Activated CD4-positive, alpha-beta T cell treated with anti-CD3 and anti-CD28 coated beads, Interleukin-2, amount 10 ng/mL, durations not matched to agents 7 days and 5 days (primary cell): ENCODE measurements at places on chromosomes 13 and 19.

GRCh38 chr13:99299256-99299919, 7.8 kb downstream of the GPR183 start:
- DNase-seq: no peak

GRCh38 chr13:110400786-110401533, 93.9 kb downstream of the COL4A2 start:
- DNase-seq: no peak

DNA sequence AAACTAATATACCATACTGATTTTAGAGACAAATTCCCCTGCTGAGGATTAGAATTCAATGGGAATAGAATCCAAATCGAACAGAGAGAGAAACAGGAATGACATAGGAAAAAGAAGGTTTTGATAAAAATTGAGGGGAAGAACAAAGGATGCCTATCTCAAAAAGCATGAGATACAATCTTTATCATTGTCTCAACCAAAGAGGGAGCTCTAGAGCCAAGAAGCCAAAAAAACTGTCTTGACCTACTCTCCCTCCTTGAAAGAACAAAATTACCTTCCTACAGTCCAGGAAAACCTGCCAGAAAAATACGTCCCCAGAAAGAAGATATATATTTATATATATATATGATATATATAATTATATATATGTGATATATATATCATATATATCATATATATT, 39.2 kb upstream of the MIR17HG start:
- DNase-seq: no peak

DNA sequence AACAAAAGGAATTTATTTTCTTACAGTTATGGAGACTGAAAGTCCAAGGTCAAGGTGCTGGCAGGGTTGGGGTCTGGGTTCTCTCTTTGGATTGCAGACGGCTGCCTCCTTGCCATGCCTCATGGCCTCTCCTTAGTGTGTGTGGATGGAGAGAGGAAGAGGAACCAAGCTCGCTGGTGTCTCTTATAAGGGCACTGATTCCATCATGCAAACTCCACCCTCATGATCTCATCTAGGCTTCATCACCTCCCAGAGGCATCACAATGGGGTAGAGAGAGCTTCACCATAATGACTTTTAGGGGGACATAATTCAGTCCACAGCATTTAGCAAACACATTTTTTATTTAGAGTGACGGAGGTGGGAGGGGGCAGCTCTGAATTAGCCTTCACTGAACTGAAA, 104.9 kb upstream of the ABCC4 start:
- DNase-seq: no peak

DNA sequence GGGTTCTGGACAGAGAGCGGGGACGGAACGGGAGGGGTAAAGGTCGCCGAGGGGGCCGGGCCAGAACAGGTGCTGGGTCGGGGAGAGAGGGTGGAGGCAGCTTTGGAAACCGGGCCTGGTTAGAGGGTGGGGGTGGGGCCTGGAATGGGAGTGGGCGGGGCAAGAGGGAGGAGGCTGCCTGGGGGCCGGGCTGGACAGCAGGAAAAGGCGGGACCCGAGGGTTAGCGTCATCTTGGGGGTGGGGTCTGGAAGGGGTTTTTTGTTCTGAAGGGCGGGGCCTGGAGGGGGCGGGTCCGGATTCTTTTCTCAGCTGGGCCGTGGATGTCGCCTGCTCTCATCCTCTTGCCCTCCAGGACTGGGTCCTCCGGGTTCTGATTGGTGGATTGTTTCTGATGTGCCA, 4.3 kb upstream of the ZNF813 start:
- peak; percentile 7 for DNase-seq

- no peak for DNase-seq
Observed at GRCh38 chr19:8041531-8041931, 11.0 kb upstream of the CCL25 start.

DNA sequence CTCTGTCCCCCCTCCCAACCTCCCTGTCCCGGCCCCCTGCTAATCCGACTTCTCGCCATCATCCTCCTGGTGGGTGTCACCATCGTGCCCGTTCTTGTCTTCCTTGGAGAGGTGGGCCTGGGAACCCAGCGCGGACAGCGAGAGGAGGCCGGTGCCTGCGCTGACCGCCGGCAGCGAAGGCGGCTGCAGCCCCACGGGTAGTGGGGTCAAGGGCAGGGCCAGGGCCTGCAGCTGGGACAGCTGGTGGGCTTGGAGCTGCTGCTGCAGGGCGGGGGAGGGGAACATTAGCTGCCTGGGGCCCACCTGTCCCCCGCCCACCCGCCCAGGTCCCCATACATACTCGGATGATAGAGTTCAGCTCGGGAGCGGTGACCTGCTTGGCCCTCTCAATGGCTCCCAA, 8.5 kb downstream of the TLE5 start:
- DNase-seq: no peak

DNA sequence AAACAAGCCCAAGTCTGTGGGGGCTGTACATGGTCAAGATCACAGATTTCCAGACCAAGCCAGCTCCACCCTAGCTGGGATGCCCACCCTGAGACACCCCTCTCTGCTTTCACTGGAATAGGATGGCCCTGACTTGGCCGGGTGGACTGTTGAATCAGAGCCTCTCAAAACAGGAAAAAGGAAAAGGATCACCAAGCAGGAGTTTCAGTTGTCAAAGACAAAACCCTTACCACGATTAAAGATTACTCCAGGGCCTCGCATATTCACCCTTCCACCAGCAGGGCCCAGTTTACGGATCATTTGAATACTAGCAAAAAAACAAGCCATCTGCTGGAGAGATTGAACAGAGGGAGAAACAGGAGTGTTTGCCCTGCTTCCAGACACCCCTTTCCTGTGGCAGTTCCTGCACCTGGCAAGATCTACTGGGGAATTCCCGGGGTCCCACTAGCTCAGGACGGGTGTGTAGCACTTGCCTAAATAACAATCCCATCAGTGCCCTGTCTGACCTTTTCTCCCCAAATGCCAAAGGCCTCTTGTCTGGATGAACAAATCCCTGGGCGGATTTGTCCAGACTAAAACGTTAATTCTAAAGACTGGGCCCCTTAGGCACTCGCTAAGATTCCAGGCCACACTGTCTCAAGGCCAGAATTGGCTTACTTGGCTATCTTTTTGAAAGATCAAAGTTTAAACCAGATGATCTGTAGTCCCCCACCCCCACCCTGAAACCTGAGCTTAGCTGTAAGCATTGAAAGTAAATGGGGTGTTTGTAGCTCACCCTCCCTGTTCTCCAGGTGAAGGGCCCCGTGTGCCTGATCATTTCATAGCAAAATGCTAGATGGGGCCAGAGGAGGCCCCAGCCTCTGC, 38.4 kb downstream of the ACTN4 start:
- peak; percentile 27 for DNase-seq

- DNase-seq: no peak
Observed at GRCh38 chr13:60347174-60347573, 49.8 kb upstream of the TDRD3 start.

DNA sequence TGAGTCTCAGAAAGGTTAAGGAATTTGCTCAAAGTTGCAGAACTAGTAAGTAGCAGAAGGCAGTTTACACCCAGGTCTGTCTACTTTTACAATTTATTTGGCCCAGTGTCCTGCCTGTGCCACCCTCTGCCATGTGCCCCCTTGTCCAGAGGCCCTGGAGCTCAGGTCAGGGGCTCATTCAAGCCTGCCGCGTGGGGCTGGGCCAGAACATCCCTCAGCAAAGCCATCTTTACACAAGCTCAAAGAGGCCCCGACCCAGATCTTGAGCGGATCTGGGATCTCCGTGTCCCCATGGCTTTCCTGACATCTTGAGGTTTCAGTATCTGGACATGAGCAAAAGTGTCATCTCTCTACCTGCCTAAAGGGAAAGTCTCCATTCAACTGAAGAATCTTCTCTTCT, 76.4 kb upstream of the VSTM2B start:
- DNase-seq: no peak

DNA sequence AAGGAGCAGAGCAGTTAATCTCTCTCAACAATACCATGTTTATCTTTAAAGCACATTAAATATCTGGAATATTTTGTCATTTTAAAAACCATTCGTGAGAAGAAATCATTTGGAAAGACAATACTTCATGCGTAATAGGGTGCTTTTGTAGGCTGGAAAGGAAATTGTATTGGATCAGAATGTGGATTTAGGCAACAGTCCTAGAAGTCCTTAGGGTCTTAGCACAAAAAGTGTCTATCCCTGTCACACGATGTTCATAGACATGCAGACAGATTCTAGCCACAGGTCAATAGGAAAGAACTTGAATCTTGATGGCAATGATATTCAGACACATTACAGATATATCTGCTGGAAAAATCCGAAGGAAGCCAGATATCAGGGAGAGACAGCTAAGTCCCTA, 156.0 kb downstream of the KCTD12 start:
- no peak for DNase-seq

GRCh38 chr13:85508683-85509329, 290.4 kb downstream of the SLITRK6 start:
- DNase-seq: no peak

DNA sequence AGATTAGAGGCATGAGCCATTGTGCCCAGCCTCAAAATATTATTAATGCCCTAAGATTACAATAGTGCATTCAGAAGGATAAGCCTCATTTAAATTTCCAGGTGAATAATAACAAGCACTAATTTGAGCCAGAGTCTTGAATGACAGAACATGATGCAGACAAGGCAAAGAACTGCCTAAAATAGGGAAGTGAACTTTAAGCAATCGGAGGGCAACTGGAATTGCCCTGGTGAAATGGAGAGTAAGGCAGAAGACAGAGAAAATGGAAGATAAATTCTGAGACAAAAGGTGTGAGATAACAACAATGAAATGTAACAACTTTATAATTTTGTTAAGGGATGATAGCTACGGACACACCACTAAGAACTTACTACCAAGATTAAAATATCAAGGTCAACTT, 199.9 kb downstream of the DIAPH3 start:
- no peak for DNase-seq

DNA sequence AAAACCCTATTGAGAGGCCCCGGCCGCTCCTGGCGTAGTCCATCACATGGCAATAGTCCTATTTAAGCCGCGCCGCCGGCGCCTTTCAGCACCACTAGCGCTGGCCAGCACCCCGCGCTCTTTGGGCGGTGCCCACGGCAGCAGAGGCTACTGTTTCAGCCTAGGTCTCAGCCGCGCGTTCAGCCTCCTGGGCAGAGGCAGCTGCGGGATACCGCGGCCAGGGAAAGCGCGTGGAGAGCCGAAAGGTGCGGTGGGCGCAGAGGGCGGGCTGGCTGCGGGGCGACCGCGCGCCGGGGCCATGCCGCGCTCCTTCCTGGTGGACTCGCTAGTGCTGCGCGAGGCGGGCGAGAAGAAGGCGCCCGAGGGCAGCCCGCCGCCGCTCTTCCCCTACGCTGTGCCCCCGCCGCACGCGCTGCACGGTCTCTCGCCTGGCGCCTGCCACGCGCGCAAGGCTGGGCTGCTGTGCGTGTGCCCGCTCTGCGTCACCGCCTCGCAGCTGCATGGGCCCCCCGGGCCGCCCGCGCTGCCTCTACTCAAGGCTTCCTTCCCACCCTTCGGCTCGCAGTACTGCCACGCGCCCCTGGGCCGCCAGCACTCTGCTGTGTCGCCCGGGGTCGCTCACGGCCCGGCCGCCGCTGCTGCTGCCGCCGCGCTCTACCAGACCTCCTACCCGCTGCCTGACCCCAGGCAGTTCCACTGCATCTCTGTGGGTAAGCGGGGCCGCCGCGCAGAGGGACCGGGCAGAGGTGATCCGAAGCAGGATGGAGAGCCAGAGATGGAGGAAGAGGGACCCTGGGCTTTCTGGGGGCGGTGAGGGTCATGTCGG, at the start of gene GSX1:
Gene GSX1 (plus strand): TSS at position 91 of the 826 bp plus-strand sequence. CDS start 208 bp downstream, at position 299.
- peak; percentile 53 for DNase-seq

DNA sequence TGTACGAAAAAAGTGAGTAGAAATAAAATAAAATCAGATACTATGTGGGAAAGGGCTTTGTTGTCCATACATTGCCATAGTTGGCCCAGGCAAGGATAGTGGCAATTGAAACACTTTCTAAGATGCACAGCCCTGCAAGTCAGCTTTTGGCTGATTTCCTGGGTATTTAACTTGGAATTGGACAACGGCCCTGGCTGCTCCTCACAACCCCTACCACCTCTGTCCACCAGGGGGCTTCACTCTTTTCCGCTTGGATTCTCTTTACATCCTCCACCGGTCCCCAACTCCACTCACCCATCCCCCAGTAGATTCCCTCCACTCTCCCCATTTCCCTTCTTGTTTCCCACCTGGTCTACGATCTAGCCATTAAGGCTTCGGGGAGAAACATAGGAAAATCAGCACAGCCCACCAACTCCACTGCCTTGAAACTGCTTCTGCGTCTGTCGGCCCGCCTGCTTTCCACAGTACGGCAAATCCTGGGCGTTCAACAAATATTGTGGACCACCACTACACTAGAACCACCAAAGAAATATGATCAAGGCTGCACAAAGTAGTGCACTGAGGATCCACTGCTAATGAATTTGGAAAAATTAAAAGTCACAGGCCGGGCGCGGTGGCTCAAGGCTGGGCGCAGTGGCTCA, 48.6 kb upstream of the GTF3A start:
- DNase-seq: peak; percentile 58

DNA sequence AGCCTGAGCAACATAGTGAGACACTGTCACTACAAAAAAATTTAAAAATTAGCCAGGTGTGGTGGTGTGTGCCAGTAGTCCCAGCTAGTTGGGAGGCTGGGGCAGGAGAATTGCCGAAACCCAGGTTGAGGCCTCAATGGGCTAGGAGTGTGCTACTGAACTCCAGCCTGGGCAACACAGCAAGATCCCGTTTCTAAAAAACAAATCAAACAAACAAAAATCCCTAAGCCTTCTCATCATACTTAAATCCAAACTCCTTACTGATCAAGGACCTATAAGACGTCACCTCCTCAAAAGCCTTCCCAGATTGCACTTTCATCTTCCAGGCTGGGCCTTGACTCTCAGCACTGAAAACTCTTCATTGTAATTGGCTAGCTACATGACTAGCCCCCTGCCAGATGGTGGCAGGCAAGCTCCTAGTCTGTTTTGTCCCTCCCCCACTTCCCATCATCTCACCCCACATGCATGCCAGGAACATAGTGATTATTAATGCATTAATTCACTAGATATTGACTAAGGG, 17.5 kb upstream of the NANOS3 start:
- DNase-seq: no peak

DNA sequence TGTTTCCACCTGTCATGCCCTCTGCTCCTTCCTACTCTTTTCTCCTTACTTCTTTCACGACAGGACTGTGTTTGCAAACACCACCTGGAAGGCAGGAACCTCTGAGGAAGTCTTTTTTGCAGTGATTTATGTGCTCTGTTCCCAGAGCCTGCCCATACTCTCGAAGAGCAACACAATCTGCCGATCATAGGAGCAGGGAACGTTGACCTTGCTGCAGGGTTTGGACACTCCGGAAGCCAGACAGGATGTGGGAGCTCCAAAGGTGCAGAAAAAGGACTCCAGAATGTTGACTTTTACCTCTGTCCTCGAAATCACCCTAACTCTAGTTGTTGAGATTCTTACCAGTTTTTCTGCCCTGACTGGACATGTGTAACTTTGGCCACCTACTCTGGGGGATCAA, 8.6 kb upstream of the ZNF181 start:
- no peak for DNase-seq

DNA sequence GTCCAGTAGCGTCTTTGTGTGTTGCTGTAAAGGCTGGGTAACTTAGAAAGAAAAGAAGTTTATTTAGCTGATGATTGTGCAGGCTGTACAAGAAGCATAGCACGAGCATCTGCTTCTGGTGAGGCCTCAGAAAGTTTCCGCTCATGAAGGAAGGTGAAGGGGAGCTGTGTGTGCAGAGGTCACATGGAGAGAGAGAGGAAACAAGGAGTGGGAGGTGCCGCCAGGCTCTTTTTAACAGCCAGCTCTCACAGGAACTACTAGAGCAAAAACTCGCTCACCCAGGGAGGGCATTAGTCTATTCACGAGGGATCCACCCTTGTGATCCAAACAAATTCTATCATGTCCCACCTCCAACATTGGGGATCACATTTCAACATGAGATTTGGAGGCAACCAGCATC, 99.8 kb downstream of the GPR12 start:
- DNase-seq: no peak
